ENCODE measurements at places on chromosomes 12 and 14. TPM values are rescaled to one million over a fixed set of nuclear protein-coding genes. Genes with fewer than 3 reads are reported as not detected.

AQP2 gene
- not detected for polyA plus RNA-seq

ENO2 gene
- 20.5 TPM for polyA plus RNA-seq

DNA sequence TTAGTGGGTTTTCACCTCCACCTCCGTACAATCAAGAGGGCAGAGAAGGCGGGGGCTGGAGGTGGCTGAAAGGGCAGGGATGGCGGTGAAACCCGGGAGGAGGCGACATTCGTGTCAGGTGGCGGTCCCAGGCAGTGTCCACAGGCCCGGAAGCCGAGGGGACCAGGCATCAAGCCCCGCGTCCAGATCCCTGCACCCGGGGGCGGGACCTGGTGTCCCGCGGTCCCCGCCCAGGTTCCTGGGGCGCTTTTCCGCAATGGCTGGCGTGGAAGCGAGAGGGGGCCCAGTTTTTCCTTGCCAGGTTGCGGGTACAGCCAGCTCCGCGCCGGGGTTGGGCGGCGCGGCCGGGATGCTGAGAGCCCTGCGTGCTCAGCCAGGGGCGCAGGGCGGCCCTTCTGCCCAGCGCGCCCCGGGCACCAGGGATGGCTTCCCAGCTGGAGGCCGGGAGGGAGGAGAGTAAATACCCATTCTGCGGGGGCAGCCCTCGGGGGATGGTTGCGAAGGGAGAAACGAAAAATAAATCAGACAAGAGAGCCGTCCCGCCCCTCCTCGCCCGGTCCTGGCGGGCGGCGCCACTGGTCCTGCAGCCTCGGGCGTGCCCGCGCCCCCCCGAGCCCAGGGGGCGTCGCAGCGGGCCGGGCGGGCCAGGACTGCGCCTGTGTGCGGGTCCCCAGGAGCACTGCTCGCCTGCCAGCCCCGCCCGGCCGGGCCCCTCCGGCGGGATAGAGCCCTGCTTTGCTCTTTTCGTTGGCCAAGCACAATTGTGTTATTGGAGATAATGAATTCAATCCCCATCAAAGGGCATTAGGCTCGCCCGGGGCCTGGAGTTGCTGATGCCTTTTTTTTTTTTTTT is 11.5 kb downstream of the FOXA1 start:
- no peak for DNase-seq

APOF gene
- not detected for polyA plus RNA-seq

DNA sequence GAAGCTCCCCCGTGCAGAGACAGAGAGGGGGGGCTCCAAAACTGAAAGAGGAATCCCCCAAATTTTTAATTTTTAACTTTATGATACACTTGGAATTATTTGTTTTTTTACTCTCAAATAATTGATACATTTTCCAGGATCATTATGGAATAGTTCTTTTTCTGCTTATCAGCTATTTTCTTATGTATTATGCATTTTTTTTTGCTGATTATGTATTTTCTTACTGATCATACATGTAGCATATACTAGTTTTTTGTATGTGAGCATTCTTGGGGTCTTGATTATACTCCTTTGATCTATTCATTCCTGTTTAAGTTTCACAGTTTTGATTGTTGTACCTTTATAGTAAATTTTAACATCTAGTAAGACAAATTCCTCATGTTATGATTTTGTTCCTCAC is 55.5 kb upstream of the LDHB start:
- no peak for DNase-seq

DNA sequence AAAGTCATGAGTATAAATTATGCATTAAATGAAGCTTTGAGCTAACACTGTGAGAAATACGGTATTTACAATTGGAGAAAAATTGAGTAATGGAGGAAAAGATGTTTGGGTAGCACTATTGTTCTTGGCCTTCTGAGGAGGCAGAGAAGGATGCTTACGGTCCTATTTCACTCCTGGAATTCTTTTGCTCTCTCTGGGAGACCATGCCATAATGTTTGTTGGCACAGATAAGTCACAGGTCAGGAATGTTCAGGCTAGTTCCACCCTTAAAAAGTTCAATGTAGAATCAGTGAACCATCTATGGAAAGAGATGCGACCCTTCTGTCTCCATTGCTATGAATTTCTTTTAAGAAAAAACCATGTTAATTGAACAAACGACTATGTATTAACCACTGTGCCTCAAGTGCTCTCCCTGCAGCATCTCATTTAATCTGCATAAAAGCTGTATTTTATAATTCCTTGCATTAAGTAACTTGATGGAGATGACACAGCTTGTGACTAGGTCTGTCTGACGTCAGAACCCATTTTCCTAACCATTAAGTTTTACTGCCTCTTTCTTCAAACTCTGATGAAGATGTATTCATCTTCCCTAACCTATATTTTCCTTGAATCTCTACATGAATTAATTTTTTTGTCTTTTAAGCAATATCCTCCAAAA is 9.5 kb downstream of the BATF start:
- DNase-seq, result no peak

DNA sequence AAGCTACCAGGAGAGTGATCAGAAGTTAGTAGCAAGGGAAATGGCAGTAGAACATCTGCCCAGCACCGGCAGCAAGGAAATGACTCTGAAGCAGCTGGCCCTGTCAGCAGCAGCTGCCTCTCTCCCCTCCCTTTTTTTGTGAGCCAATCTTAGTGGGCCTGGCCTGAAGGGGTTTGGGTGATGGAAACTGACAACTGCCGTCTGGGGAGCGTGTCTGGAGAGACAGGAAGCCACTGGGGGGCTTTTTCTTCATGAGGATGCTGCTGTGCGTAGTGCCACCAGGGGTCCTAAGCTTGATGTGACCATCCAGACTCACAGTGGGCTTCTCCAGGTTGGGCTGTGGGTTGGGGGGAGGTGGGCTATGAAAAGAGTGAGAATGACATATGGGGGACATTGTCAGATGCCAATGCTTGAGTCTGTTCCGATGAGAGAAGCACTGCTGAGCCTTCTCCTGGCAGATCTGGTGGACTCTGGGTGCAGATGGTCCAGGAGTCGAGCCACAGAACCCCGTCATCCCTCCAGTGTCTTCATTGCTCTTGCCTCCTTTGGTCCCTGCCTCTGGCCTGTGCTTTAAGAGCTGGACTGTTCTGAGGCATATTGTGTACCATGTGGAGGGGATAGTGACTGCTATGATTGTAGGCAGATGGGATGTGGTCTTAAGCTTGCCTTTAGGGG is 87.6 kb upstream of the HIF1A start:
- no peak for DNase-seq

GRCh38 chr14:45198551-45198950 is 54.5 kb downstream of the MIS18BP1 start:
- DNase-seq, result no peak

PRB2 gene
- polyA plus RNA-seq, result not detected

DNA sequence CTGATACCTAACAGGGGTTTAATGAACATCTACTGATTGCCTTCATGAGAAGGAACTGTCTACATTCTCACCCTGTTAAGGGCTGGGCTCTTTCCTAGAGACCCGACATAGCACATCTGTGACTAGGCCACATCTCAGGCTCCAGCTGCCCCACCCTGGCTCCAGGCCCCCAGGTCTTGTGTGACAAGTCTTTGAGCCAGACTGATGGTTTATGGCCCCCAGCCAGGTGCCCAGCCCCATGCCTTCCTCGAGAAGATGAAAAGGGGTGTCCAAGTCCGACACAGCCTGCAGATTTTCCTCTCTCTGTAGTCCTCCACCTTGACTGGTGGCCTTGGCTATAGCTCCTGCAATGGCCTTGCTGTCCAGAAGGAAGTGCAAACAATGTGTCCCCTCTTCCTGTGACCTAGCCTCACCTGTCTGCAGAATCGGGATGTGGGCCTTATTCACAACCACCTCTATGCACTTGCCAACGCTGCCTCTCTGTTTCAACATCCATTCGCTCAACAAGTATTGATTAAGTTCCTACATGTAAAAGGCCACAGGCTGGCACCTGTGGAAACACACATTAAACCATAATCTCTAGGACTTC is 4.2 kb downstream of the ACTN1 start:
- DNase-seq, result no peak

DNA sequence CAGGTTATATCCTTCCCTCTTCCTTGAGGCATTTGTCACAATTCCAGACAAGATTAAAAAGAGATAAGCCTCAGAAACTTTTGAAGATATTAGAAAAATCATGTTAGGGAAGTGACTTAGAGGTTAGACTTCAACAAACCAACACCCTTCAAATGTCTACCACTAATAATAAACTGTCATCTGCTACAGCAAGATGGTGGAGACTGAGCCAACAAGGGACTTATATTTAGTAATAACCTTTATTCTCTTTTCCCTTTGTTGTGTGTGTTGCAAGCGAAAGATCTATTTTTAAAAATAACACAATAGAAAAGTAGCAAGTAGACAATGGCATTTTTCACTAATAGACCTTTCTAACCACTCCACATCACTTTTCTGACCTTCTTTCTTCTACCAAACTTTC is 28.6 kb downstream of the PRICKLE1 start:
- DNase-seq, result no peak

GRCh38 chr14:23009939-23010726 is at the start of gene C14orf93:
TSS of gene C14orf93 (minus strand) at chr14:23010143. CDS start at chr14:22999023, 11,120 bp downstream.
- peak; percentile 92 for DNase-seq

OR4N5 gene
- not detected for polyA plus RNA-seq

- DNase-seq, result no peak
Observed at GRCh38 chr12:109710747-109711595, 2.7 kb upstream of the FAM222A start.

DNA sequence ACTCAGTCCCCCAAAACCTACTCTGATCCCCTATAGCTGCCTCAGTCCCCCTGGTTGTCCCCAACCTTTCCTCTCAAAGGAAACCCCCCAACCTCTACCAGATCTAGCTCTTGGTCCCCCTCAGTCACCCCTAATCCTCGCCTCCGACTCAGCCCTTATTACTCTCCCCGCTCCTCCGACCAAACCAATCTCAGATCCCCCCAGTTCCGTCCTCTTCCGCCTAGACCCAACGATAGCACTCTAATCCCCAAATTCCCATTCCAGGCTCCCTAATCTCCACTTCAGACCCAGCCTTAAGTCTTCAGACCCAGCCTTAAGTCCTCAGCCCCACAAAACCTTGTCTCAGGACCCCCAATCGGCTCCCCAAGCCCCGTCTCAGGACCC is 612 bp downstream of the VPS37B start:
- no peak for DNase-seq
